H9 (cell line): ENCODE measurements at places on chromosomes 13 and 19. TPM values are rescaled to one million over a fixed set of nuclear protein-coding genes. Genes with fewer than 3 reads are reported as not detected.

- no peaks in the 10 kb centered on the region for H3K4me1 ChIP-seq
- no peak for DNase-seq
- H3K4me3 ChIP-seq = peak overlapping the region; percentile 27; the same call in 2 of the 3 replicates
- H3K36me3 ChIP-seq = no peaks in the 10 kb centered on the region
- H3K27ac ChIP-seq = no peak overlapping the region
- no peaks in the 10 kb centered on the region for H3K27me3 ChIP-seq
Measured at GRCh38 chr19:5479958-5480357, 24.7 kb downstream of the ZNRF4 start.

GRCh38 chr13:100573121-100573520 lies 15.5 kb downstream of the GGACT start:
- peak; percentile 73 for DNase-seq
- H3K27me3 ChIP-seq = no peaks in the 10 kb centered on the region
- no peak overlapping the region for H3K27ac ChIP-seq
- no peaks in the 10 kb centered on the region for H3K4me1 ChIP-seq
- H3K36me3 ChIP-seq = peaks cover 6% of the 10 kb centered on the region

DNA sequence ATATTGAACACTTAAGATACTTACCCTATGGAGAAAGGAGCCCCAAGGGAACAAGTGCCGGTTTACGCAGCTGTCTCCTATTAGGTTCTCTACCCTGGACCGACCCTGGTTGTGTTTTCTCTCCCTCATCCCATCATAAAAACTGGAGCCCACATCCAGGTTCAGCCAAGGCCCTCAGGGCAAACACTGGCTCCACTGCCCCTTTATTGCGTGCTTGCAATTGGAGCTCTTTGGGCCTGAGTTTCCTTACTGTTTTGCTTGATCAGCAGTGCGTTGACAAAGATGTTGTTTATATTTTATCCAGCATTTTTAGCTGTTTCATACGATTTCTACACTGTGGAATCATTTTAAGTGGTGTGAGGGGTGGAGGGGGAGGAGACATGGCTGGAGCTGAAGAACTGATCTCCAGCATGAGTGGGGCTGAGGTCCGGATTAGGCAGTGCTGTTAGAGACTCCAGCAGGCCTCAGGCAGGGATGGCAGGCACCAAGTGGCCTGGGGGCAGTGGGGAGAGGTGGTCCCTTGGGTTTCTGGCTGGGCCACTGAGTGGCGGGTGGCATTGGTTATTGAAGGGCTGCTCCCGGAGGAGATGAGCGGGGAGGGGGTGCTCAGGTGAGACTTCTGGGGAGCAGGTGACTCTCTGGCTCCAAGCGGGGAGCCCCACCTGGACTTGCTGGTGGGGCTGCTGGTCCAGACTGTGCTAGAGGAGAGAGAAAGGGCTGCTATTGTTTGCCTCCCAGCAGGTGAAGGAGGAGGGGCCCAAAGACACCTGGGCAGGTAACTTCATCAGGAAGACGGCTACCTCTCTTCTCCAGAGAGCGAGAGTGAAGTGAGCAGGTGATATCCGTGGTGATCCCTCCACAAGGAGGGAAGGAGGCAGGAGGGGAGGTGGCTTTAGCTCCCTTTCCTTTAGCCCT lies 62.4 kb upstream of the RNF113B start:
- H3K4me1 ChIP-seq = peaks cover 9% of the 10 kb centered on the region; the same call in 1 of the 2 replicates
- DNase-seq = peak; percentile 65
- H3K36me3 ChIP-seq = no peaks in the 10 kb centered on the region
- no peak overlapping the region for H3K27ac ChIP-seq
- no peaks in the 10 kb centered on the region for H3K27me3 ChIP-seq

DNA sequence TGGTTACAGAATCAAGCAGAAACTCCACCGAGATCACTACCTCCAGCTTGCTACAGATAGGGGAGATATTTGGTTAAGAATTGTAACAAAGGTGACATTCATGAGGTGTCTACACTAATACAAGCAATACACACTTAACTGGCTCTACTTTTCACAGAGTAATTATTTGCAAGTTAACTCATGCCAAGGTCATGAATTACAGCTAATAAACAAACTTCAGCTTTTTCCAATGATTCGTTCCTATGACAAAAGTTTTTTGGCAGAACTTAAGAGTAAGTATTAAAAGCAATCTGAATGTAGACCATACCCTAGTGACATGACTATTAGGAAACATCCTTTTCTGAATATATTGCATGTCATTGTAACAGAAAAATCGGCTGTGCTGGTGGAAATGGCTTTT lies 72.1 kb downstream of the LHFPL6 start:
- DNase-seq = no peak
- H3K4me3 ChIP-seq = no peak overlapping the region
- 0 out of 2 replicates have a peak, but pooled peaks cover 2% of the 10 kb centered on the region for H3K27me3 ChIP-seq
- H3K4me1 ChIP-seq = no peaks in the 10 kb centered on the region
- H3K36me3 ChIP-seq = no peaks in the 10 kb centered on the region

- no peak for DNase-seq
- no peak overlapping the region for H3K27ac ChIP-seq
- no peaks in the 10 kb centered on the region for H3K27me3 ChIP-seq
- no peaks in the 10 kb centered on the region for H3K36me3 ChIP-seq
- H3K4me3 ChIP-seq = no peak overlapping the region
Measured at GRCh38 chr19:30063650-30064347, 121.8 kb downstream of the URI1 start.

- H3K36me3 ChIP-seq = no peaks in the 10 kb centered on the region
- H3K27me3 ChIP-seq = no peaks in the 10 kb centered on the region
- no peak overlapping the region for H3K27ac ChIP-seq
- H3K4me3 ChIP-seq = no peak overlapping the region
- DNase-seq = no peak
- H3K4me1 ChIP-seq = no peaks in the 10 kb centered on the region
Measured at GRCh38 chr13:72504131-72504841, 223.1 kb downstream of the MZT1 start.

- no peaks in the 10 kb centered on the region for H3K4me1 ChIP-seq
- H3K27ac ChIP-seq = no peak overlapping the region
- DNase-seq = peak; percentile 42
- H3K4me3 ChIP-seq = no peak overlapping the region
- H3K36me3 ChIP-seq = no peaks in the 10 kb centered on the region
Measured at GRCh38 chr13:59346999-59347723, 816.6 kb downstream of the DIAPH3 start.

- H3K27me3 ChIP-seq = no peaks in the 10 kb centered on the region
- DNase-seq = no peak
- H3K4me3 ChIP-seq = no peak overlapping the region
- no peak overlapping the region for H3K27ac ChIP-seq
- peaks cover 59% of the 10 kb centered on the region for H3K36me3 ChIP-seq
Measured at GRCh38 chr13:37023871-37024270, 23.3 kb downstream of the EXOSC8 start.

GRCh38 chr19:51224163-51224641 lies 678 bp upstream of the CD33 start:
- H3K27me3 ChIP-seq = no peaks in the 10 kb centered on the region
- no peaks in the 10 kb centered on the region for H3K4me1 ChIP-seq
- no peak for DNase-seq
- H3K4me3 ChIP-seq = no peak overlapping the region
- H3K27ac ChIP-seq = no peak overlapping the region

- H3K27ac ChIP-seq = no peak overlapping the region
- H3K4me1 ChIP-seq = no peaks in the 10 kb centered on the region
- no peak for DNase-seq
Measured at GRCh38 chr19:57288373-57288772, 8.1 kb downstream of the ZNF460 start.

DNA sequence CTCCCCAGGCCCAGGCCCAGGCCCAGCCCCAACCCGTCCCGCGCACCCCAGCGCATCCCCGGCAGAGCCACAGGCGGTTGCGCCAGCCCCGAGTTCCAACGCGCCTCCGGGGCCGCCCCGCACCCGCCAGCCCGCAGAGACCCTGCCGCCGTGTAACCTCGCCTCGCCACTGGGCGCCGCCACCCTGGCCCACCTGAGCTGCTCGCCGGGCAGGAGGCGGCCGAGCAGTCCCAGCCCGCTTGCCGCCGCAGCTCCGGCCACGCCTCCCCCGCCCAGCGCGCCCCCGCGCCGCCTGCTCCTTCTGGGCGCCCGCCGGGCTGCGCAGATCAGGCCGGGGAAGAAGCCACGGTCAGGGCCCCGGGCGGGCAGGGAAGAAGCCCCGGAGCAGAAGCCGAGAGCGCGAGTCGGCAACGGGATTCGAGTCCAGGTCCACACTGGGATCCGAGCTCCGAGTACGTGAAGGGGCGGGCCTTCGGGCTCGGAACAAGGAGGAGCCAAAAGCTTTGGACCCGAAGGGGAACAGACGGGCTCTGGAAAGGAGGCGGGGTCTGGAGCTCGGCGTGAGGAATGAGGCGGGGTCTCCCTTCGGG lies at the start of gene MBOAT7:
TSS of gene MBOAT7 (minus strand) at position 436 of the 590 bp plus-strand sequence. CDS start 1,072 bp downstream, outside the sequence.
- H3K36me3 ChIP-seq = peaks cover 48% of the 10 kb centered on the region
- no peaks in the 10 kb centered on the region for H3K27me3 ChIP-seq
- peak within 1 kb of the TSS; percentile 80 for H3K27ac ChIP-seq
- peak within 1 kb of the TSS; percentile 87 for H3K4me3 ChIP-seq
- H3K4me1 ChIP-seq = peaks cover 3% of the 10 kb centered on the region; the same call in 1 of the 2 replicates

GRCh38 chr13:46119883-46120614 lies 15.2 kb upstream of the CPB2 start:
- DNase-seq = no peak
- H3K27me3 ChIP-seq = no peaks in the 10 kb centered on the region
- H3K4me3 ChIP-seq = 0 out of 3 replicates have a peak overlapping the region, but pooled peaks have one; percentile 26
- no peaks in the 10 kb centered on the region for H3K36me3 ChIP-seq
- H3K4me1 ChIP-seq = peaks cover 3% of the 10 kb centered on the region; the same call in 1 of the 2 replicates
- H3K27ac ChIP-seq = no peak overlapping the region

DNA sequence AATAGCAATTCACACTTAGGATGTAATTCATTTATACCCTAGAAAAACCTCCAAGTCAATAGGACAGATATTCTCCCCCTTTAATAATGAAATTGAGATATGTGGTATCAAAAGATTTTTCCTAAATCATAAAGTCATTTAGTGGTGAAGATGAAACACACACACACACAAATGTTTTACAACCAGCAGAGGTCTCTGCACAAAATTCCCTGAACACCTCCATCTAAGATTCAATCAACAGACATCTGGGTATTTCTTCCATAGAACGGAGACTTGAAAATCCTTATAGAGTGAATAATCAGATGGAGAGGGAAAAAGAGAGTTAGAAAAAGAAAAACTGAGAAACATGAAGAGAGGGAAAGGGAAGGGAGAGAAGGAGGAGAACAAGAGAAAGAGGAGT lies 52.8 kb downstream of the MYCBP2 start:
- DNase-seq = no peak
- no peaks in the 10 kb centered on the region for H3K27me3 ChIP-seq
- H3K4me1 ChIP-seq = no peaks in the 10 kb centered on the region
- H3K4me3 ChIP-seq = no peak overlapping the region

DNA sequence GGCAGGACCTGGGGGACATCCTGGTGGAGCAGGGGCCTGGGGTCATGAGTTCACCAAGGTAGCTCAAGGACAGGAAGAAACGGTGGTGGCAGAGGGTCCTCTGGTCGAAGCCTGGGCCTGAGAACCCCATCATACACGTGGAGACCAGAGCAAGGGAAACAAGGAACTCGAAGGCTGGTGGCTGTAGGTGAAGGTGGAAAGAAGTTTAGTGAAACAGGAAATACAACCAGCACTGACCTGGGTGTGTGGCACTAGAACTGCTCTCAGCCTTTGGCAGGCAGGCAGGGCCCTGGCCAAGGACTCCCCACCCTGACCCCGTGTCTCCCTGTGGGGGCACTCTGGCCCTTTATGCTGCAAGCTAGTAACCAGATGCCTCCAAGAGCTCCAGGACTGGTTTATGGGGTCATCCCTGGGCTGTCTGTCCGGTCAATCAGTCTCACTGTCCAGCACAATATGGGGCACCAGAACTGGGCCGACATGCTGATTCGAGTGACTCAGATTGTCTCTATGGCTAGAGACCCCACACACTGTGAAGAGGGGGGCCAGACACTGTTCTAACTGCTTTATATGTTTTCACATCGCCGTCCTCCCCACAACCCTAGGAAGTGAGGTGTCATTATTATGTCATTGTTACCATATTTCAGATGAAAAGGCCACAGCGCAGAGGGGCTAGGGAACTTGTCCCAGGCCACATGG lies 3.8 kb downstream of the COX6B2 start:
- peaks cover 2% of the 10 kb centered on the region; the same call in 1 of the 2 replicates for H3K4me1 ChIP-seq
- H3K27ac ChIP-seq = no peak overlapping the region
- no peak for DNase-seq

- H3K36me3 ChIP-seq = peaks cover 56% of the 10 kb centered on the region
- H3K4me3 ChIP-seq = no peak overlapping the region
- peak overlapping the region; percentile 96 for H3K27ac ChIP-seq
- peaks cover 22% of the 10 kb centered on the region for H3K4me1 ChIP-seq
- no peaks in the 10 kb centered on the region for H3K27me3 ChIP-seq
Measured at GRCh38 chr13:28440774-28441504, 54.0 kb downstream of the FLT1 start.

- H3K36me3 ChIP-seq = peaks cover 51% of the 10 kb centered on the region
- H3K4me1 ChIP-seq = no peaks in the 10 kb centered on the region
- H3K27ac ChIP-seq = no peak overlapping the region
- H3K27me3 ChIP-seq = no peaks in the 10 kb centered on the region
- DNase-seq = no peak
- H3K4me3 ChIP-seq = no peak overlapping the region
Measured at GRCh38 chr19:43731846-43732245, 16.0 kb downstream of the IRGC start.

DNA sequence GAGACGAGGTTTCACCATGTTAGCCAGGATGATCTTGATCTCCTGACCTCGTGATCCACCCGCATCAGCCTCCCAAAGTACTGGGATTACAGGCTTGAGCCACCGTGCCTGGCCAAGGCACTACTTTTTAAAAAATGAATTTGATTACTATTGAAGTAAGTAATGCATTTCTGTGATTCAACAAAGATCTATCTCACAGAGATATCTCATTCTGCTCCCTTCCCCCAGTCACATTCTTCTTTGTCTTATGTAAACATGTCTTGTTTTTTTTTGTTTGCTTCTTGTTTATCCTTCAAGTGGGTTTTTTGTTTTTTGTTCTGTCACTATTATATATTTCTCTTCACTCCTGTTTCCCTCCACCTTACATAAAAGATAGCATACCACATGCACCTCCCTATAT lies 6.6 kb downstream of the ZNF146 start:
- no peaks in the 10 kb centered on the region for H3K27me3 ChIP-seq
- H3K4me3 ChIP-seq = peak overlapping the region; percentile 4; the same call in 1 of the 3 replicates
- no peak overlapping the region for H3K27ac ChIP-seq
- peaks cover 59% of the 10 kb centered on the region for H3K36me3 ChIP-seq

DNA sequence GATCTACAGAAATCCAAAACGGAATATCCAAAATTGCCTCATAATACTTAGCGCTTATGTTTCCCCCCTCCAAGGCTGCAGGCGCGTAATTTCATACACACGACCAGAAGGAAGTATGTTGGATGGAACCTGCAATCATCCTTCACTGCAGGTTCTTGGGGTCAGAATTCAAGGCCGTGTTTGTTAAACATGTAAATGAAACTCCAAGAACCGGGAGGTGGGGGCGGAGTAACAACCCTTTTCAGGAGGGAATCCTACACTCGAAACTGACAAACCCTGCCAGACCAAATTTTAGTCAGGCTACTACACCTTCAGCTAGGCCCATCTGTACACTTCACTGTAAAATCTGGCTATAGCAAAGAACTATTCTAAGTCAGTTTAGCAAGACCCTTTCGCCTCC lies 1.3 kb downstream of the ZNF607 start:
- H3K36me3 ChIP-seq = peaks cover 21% of the 10 kb centered on the region
- H3K27ac ChIP-seq = no peak overlapping the region
- H3K27me3 ChIP-seq = no peaks in the 10 kb centered on the region
- no peak for DNase-seq
- H3K4me1 ChIP-seq = peaks cover 8% of the 10 kb centered on the region; the same call in 1 of the 2 replicates

CD33 gene
- total RNA-seq = 0.09 and 0.35 TPM in 2 replicates

NKPD1 gene
- total RNA-seq = 0.17 and 0.46 TPM in 2 replicates

SLC46A3 gene
- 0.22 and 0.26 TPM in 2 replicates for total RNA-seq

DENND1C gene
- 2.4 TPM in 2 replicates for total RNA-seq

UNC13A gene
- 21.6 and 22.2 TPM in 2 replicates for total RNA-seq

PROSER1 gene
- total RNA-seq = 79.5 and 84.6 TPM in 2 replicates

PODNL1 gene
- 0.68 TPM in 2 replicates for total RNA-seq

ZNF729 gene
- total RNA-seq = not detected in 2 replicates

PGLYRP1 gene
- total RNA-seq = not detected in 2 replicates
